Activated CD4-positive, alpha-beta T cell treated with anti-CD3 and anti-CD28 coated beads, Interleukin-2, amount 50 U/mL, for 24 hours (primary cell): ENCODE measurements at places on chromosomes 12 and 14.

DNA sequence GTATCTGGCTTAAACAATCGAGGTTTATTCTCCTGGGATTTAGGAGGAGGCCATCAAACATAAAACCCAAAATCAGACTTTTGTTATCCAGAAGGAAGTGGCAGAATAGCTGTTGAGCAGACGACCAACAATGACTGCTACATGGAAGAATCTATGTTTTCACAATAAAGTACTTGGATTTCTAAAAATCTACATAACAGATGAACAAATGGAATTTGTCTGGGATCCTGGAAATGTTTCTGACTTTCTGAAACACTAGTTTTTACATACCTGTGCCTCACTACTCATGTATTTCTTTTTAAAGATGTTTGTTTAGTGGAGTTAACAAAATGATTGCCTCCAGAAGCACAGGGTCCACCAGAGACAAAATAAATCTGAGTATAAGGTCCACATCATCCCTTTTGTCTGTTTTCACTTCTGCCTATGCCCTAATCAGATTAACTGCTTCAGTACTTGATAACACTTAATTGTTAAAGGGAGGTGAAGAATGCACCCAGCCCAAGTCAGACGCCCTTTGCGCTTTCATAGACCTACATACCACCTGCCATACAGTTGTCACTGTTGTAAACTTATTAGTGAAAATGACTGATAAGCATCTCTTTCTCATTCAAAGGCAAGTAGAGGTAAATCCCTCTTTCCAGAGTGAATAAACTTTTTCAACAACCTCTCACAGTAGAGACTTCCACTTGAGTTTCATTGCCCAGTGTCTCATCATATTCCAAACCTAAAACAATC is 164.6 kb downstream of the EGLN3 start:
- DNase-seq: no peak

GRCh38 chr12:78864403-78864869 is at the start of gene SYT1:
TSS of gene SYT1 (plus strand) at chr12:78864774.
- DNase-seq: no peak

GRCh38 chr14:94374749-94375260 is 13.6 kb downstream of the SERPINA1 start:
- no peak for DNase-seq

DNA sequence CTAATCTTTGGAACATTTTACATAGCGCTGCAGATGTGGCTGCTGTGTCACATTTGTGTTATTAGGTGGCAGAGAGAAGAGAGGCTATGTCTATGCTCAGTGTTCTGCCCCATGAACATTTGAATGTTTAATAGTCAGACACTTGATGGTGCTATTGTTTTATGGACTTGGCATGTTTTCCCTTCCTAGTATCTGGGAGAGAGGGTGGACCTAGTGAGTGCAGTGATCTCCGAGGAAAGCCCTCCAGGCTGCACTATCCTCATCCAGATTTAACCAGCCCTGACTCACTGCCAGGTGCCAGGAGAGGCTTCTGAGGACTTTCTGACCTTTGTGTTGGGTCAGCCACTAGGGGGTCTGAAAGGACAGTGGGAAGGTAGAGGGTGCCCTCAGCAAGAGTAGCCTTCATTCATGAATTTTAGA is 24.3 kb downstream of the ZFC3H1 start:
- no peak for DNase-seq

- no peak for DNase-seq
Observed at GRCh38 chr14:72600551-72601330, 293.2 kb downstream of the DPF3 start.

DNA sequence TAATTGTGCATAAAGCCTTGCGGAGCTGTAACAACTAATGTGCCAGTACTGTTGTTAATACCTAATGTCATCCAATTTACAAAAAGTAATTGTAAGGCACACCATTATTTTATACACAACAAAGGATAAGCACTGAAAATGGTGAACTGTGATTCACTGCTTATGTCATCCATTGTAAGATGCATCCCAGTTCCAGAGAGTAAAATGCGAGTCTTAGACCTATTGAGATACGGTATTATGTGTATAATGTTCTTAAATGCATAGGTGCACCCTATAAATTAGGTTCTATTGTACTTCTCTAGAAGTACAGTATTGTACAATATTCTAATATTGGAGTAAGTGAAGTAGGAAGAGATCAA is 406 bp downstream of the PARP2 start:
- DNase-seq: no peak

DNA sequence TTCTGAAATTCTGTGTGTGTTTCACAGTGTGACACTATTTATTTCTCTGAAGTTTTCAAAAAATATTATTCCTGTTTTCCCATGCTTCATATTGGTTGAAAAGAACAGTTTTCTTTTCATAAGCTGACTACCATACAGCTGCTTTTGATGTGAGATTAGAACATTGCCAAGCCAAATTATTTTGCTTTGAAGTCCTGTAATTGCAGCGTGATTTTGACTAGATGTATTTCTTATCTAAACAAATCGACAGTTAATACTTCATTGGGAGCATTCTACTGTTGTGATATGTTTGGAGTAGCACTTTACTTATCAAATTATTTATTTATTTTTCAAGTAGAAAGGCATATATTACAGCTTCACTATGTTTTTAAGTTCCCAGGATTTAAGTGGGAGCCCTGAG is 132.0 kb downstream of the DACT1 start:
- DNase-seq: no peak

DNA sequence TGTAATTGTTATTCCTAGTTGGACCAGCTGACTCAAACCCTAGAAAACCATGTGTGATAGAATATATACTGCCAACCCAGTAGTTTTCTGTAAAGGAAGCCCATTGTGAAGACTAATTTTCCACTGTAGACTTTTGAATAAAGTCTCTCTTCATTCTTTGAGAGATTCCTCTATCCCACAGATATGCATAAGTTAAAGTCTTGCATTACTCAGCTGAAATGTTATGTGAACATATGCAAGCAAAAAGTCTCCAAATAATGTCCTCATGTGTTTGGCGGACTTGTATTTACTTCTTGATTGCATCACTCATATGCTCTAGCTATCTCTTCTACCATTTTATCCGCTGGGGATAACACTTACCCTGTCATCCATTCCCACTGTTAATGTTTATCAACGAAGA is 35.1 kb upstream of the OTOGL start:
- no peak for DNase-seq

DNA sequence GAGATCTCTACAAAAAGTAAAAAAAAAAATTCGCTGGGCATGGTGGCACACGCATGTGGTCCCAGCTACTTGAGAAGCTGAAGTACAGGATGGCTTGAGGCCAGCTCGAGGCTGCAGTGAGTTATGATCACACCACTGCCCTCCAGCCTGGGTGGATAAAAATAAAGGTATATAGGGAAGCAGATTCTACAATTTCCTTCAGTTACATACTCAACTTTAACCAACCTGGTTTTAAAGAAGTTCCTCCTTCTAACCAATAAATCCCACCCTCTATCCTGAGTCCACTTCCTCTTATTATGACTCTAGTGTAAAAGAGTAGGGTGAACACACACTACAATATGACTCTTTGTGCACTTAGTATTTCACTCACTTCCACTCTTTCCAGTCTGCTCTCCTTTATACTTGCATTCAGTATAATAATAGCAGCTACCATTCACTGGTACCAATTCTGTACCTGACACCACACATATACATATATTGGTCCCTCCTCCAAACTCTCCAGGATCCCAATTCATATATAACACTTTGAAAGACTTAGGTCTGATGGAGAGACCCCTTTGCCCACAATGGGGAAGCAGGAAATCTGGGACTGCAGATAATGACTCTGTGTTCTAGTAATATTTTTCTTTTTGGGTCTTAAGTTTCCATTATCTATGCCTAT is 2.3 kb downstream of the ARF3 start:
- no peak for DNase-seq

DNA sequence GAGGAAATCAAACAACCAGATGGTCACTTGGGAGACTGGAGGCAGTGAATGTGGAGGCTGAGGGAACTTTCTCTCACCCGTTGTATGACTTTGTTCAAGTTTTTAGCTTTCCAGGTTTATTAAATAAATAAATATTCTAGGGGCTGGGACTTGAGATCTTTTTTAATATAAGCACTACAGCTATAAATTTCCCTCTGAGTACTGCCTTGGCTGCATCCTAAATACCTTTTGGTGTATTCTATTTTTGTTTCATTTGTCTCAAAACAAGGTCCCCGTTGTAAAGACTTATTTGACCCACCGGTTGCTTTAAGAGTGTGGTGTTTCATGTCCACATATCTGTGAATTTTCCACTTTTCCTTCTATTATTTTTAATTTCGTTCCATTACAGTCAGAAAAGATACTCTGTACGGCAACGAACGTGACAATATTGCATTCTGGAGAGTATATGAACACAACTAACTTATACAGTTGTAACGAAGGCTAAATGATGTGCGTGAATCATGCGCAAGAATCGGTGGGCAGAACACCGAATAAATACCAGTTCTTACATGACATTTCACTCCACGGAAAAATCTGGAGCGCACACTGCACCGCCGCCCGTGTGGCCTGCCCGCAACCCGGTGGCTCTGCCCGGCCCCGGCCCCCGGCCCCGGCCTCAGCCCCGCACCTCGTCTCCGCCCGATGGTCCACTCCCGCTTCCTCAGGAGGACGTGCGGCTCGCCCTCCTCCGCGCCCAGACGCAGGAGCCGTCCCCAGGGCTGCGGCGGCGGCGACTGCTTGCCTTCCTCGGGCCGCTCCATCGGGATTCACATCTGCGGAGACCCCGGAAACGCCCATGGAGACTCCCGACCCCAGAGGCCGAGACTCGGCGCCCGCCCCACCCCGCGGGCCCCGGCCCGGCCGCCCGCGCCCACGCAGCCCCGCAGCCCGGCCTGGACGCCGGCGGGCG is 602 bp downstream of the CHFR start:
- DNase-seq: no peak

- no peak for DNase-seq
Observed at GRCh38 chr14:51209457-51209856, 30.6 kb upstream of the TMX1 start.

DNA sequence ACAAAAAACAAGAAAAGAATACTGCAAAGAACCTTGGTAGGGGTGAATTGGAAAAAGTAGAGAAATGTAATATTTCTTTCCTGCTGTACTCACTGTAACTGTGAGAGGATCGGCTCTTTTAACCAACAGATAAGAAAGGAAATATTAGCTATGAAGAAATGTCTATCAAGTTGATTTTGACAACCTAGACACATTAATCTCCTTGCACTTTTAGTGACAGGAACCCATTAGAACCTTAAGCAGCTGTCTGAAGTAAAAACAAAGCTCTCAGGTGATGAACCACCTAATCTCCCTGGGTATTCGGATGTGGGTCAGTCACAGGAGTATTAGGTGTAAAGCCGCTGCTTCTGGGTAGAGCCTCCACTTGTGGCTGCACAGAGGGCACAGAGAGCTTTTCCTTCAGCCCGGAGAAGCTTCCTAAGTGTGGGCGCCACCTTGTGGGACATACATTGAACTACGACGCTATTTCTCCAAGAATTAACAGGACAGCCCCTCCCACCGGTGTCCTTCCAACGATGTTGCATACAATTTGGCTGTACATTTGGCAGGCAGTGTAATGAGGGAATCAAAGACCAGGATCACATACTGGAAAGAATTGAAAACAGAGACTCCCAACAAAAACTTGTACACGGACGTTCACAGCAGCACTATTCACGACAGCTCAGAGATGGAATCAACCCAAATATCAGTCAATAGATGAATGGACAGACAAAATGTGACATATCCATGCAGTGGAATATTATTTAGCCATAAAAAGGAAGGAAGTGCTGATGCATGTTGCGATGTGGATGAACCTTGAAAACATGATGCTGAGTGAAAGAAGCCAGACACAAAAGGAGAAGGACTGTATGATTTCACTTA is 28.9 kb upstream of the MAPKAPK5 start:
- DNase-seq: peak; percentile 50

DNA sequence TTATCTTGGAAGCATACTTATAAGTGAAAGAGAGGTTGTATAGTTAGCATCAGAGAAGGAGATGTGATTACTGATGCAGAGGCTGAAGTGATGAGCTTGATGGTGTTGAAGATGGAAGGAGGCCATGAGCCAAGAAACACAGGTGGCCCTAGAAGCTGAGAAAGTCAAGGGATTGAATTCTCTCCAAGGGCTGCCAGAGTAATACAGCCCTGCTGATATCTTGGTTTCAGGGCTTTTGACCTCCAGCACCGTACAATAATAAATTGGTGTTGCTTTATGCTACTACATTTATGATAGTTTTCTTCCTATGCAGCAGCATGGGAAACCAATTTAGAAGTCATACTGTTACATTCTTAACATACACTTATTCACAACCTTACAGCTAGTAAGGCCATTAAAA is 1133.3 kb downstream of the AACS start:
- no peak for DNase-seq

- DNase-seq: no peak
Observed at GRCh38 chr12:93982771-93983315, 165.5 kb upstream of the PLXNC1 start.

DNA sequence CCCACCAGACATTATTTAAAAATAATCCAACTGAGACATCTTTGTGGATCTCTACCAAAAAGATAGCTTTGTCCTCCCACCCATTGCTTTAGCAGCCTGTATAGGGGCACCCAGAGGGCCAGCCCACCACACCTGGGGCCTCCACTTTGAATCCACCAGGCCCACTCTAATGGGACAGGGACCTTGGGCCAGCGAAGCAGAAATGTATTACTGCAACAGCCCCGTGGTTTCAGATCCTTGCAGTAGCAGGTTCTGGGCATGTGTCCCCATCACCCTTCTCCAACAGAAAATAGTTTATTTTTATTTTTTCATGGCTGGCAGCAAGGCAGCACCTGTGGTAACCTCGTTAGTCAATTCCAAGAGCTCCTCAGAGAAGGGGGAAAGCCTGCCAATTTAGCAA is 218.4 kb downstream of the ZFP36L1 start:
- no peak for DNase-seq

- DNase-seq: no peak
Observed at GRCh38 chr12:47145188-47145587, 65.4 kb upstream of the AMIGO2 start.

- no peak for DNase-seq
Observed at GRCh38 chr12:124395284-124395752, 100.4 kb downstream of the RFLNA start.

DNA sequence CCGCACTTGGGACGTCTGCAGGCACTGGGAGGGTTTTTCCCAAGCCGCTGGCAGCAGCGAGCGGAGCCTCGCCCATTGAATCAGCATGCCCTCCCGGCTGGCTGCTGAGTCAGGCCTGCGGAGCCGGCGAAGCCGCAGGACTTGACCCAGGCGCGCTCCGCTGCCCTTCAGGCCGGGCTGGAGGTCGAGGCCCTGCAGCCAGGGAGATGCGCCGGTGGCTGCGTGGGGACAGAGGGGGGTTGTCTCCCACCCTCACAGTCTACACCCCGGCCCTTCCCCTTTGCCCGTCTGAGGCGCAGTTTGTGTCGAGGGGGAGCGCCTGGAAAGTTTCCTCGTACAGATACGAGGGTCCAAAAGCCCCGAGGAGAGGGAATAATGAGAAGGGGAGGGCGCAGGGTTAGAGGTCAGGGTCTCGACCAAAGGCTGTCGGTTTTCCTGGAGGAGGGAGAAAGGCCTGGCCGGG is 759 bp upstream of the KLC1 start:
- DNase-seq: no peak
